Stimulated activated CD4-positive, alpha-beta T cell treated with anti-CD3 and anti-CD28 coated beads, Interleukin-15, amount 100 ng/mL, for 24 hours (primary cell): ENCODE measurements at places on chromosomes 3 and 15.

DNA sequence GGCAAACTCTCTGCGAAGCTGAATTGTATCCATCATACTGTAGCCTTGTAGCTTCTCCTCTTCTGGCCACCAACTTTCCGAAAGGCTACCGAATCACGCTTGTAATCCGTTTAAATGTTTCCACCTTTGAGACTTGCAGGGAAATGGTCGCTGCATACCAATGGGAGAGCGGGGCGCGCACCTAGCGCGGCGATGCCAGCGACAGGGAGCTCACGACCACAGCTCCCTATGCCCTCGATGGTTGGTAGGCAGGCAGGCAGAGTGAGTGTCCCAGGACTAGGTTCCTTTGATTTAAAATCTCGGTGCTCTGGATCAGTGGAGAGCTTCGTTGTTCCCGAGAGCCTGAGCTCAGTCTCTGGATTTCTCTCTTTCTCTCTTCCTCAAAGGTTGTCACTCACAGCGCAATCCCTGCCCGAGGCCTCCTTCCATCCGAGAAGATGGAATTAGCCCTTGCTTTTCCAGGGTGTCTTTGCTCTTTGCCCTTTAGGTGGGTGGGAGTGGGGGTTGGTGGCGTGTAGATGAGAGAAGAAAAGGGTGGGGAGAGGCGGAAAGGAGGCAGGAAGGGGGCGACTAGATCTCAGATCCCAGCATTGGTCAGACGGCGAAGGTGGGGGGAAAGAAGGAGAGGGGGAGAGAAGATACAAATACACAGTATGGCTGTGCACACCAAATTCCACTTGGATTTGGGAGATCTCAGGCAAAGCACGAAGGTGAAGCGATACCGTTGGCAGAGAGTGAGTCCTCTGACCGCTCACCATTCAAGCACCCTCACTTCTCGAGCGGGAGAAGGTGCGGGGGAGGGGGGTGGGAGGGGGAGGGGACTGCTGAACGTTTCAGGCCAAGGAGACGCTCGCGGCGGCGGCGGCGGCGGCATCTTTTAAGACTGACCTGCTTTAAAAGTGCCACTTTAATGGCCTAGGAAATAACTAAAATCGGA is at the start of gene SLITRK3:
SLITRK3 (minus strand) TSS at position 745 of the 937 bp plus-strand sequence. CDS start 5,554 bp downstream, outside the sequence.
- DNase-seq, result no peak

DNA sequence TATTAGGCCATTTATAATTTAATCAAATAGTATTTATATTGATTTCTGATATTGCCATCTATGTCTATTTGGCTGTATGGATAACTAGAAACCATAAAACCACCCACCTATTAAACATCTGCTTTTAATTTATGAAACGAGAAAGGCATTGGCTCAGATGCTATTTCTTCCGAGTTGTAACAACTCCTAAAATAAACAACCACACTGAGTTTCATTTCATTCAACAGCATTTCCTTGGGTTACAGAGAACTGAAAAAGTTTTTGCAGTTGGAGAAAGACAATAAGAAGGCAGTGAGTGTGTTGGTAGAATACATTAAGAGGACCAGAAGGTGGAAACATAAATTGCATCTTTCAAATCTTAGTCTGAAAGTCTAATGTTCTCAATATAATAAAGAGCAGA is 79.1 kb downstream of the AQR start:
- DNase-seq, result no peak

GRCh38 chr3:188627652-188628051 is 473.7 kb downstream of the LPP start:
- DNase-seq, result no peak

DNA sequence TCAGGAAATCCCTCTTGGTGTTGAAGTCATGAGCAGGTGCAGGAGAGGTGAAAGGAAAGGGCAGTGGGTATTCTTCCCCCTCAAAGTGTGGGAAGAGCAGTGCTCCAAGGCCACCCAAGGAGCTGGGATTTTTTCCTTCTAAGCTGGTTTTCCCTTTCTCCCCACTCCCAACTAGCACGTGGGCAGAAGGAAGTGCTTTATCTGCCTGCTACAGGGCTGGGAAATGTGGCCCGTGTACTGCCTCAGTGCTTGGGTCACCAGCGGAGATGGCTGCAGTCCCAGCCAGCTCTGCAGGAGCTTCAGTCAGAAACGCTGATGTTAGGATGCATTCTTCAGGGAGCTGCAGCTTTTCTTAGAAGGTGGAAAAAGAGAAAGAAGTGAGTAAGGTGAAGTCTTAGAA is 99.2 kb downstream of the CACNA1D start:
- DNase-seq, result no peak

DNA sequence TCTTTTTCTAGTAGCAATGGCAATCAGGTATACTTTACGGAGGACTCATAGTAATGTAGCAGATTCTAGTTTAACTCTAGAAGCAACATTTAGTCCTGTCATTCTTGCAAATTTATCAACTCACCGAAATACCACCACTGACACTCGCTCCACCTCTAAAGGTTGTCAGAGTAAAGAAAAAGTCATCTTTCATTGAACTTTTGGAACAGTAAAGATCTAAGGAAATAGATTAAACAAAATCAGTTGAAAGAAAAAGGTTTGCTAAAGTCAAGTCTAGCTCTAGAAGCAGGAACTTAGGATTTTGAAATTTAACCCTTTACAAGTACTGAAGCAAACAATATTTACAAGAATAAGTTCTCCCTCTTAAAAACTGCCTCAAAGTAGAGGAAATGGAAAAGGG is 8.7 kb downstream of the ATP8B4 start:
- no peak for DNase-seq

- no peak for DNase-seq
These were observed 742.0 kb downstream of the NR2F2 start for GRCh38 chr15:97072545-97072944.

- DNase-seq, result no peak
These were observed 113.3 kb downstream of the PDCD6IP start for GRCh38 chr3:33911525-33912322.
